Dermis blood vessel endothelial cell (primary cell): ENCODE measurements at places on chromosomes 13 and 19. TPM values are rescaled to one million over a fixed set of nuclear protein-coding genes. Genes with fewer than 3 reads are reported as not detected.

Gene COMMD6
- 26.9 and 45.1 TPM in 2 replicates for total RNA-seq

Gene SYCN
- not detected in 2 replicates for total RNA-seq

Gene FLT1
- 74.7 and 82.9 TPM in 2 replicates for total RNA-seq

Gene SLC8A2
- 0.17 TPM in 1 of 2 replicates, not detected in the other for total RNA-seq

Gene NCR1
- total RNA-seq: not detected in 2 replicates

Gene ZNF491
- total RNA-seq: 1.5 and 1.6 TPM in 2 replicates

Gene FXYD1
- not detected in 2 replicates for total RNA-seq

Gene ABHD8
- total RNA-seq: 9.5 and 11.7 TPM in 2 replicates

Gene BRME1
- 0.37 and 0.51 TPM in 2 replicates for total RNA-seq

GRCh38 chr13:107974409-107974808 lies 240.9 kb downstream of the LIG4 start:
- DNase-seq: no peak

GRCh38 chr19:18339723-18340122 lies 675 bp upstream of the PGPEP1 start:
- peak; percentile 41 for DNase-seq

- no peak for DNase-seq
Measured at GRCh38 chr19:1082928-1083816, 12.0 kb downstream of the POLR2E start.

DNA sequence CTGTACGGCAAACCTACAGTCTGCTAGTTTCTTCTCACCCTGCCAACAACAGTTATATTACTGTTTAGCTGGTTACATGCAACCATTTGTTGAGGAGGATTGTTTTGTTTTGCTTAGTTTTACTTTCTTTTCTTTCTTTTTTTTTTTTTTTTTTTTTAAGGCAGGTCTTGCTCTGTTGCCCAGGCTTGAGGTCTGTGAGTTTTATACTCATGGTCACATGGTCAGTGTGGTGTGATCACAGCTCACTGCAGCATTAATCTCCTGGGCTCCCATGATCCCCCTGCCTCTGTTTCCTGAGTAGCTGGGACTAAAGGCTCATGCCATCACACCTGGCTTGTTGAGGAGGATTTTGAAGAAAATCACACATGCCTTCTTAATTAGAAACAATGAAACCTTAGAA lies 505.6 kb downstream of the GPC5 start:
- peak; percentile 0 for DNase-seq

DNA sequence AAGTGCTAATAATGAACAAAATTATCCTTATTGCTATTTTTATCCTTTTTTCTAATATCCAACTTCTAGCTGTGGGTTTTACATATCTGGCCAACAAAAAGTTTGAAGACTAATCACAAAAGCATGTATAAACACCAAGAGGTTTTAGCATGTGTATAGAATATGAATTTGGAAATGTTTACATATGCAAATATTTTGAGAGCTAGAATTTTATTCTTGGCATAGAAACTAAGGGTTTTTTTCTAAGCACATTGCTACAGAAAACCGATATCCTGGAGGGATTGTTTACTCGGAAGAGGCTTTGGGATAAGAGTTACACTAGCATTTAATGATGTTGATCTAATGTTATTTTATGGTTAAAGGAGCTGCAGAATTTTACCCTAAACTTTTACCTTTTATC lies 392.1 kb downstream of the EFNB2 start:
- DNase-seq: no peak

GRCh38 chr19:447816-448560 lies 12.8 kb downstream of the SHC2 start:
- no peak for DNase-seq

DNA sequence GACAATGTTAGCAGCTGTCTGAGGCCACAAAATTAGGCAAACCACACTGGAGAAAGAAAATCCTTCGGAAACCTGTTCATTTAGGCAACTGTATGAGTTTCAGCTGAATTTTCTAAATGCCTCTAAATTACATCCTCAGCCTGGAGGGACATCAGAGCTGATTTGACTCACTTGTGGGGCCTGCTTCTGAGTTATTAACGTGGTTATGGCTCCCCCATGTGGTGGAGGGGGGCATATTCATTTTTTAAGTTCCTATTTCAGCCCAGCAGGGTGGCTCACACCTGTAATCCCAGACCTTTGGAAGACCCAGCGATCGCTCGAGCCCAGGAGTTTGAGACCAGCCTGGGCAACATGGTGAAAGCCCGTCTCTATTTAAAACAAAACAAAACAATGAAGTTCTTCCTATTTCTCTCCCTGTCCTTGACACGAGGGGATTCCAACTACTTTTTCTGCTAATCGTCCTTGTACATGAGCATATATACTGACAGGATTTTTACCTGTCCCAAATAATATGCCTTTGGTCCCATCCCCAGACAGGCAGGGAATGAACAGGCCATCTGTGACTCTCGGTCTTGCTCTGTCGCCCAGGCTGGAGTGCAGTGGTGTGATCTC lies 31.5 kb upstream of the HIF3A start:
- DNase-seq: peak; percentile 89

GRCh38 chr19:35585848-35586247 lies at the start of gene PMIS2:
Gene PMIS2, plus strand, starts transcription at chr19:35586173. Its CDS starts 87 bp downstream, at chr19:35586260.
- DNase-seq: peak; percentile 9

- DNase-seq: peak; percentile 72
Measured at GRCh38 chr19:991174-991931, 7.2 kb downstream of the WDR18 start.

GRCh38 chr13:36395280-36395679 lies 37.0 kb upstream of the CCNA1 start:
- peak; percentile 53 for DNase-seq

GRCh38 chr13:99987154-99988019 lies 5.8 kb downstream of the ZIC2 start:
- no peak for DNase-seq

- DNase-seq: no peak
Measured at GRCh38 chr19:5188548-5189317, 151.9 kb downstream of the PTPRS start.

- DNase-seq: no peak
Measured at GRCh38 chr13:109684824-109685202, 101.6 kb downstream of the IRS2 start.

DNA sequence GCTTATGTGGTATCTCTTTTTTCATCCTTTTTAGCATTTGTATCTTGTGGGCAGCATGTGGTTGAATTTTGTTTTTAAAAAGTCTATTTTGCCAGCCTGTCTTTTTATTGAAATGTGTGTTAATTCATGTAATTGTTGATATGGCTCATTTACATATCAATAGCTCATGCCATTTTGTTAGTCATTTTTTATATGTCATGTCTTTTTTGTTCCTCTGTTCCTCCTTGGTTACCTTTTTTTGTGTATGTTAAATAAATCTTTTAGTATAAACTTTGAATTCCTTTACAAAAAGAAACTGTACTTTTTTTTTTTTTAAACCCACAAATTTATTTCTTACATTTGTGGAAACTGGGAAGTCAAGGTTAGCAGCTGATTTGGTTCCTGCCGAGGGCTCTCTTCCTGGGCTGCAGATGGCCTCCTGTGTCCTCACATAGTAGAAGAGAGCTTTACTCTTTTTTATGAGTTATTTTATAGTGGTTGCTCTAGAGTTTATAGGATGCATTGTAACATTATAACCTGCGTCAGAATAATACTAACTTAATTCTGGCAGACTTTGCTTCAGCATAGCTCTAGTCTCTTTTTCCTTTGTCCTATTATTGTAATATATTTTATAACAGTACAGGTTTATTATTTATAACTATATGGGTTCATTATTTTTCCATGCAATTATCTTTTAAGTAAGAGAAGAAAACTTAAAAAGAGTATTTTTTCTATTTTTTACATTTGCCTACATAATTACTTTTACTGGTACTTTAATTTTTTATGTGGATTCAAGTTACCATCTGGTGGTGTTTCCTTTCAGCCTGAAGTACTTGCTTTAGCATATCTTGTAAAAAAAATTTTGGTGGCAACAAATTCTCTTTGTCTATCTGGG lies 86.3 kb downstream of the URI1 start:
- DNase-seq: no peak

- DNase-seq: no peak
Measured at GRCh38 chr19:33450689-33451088, 70.9 kb downstream of the PEPD start.

DNA sequence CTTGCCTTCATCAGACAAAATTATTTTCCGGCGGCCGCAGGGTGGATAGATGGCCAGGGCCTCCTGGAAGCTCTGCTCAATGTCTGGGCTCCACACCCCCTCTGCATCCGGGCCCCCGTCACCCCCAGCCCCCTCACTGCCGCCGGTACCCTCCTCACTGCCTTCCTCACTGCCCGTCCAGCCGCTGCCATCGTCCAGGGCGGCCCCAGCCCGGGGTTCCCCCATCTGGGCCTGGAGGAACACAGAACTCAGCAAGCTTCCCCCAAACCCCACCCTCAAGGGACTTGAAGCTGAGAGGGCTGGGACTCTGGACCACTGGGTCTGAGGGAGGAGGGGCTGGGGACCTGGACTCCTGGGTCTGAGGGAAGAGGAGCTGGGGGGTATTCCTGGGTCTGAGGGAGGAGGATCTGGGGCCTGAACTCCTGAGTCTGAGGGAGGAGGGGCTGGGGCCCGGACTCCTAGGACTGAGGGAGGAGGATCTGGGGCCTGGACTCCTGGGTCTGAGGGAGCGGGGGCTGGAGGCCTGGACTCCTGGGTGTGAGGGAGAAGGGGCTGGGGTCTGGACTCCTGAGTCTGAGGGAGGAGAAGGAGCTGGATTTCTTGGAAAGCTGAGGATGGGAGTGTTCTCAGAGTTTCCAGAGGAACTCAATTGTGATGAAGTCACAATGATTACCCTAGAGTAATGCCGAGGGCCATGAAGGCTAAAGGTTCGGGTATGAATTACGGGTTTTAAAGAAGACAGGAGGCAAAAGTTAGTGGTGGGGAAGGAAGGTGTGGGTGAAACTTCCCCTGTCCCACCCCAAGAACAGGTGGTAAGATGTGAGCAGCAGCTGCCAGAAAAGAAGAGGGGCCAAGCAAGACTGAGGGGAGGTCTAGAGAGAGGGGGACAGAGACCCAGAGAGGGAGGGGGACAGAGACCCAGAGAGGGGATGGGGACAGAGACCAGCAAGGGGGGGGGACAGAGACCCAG lies 2.1 kb downstream of the TEAD2 start:
- DNase-seq: peak; percentile 31

- DNase-seq: no peak
Measured at GRCh38 chr19:48508729-48509411, 2.8 kb downstream of the LMTK3 start.

GRCh38 chr13:74920920-74921319 lies 561.0 kb downstream of the TBC1D4 start:
- no peak for DNase-seq

DNA sequence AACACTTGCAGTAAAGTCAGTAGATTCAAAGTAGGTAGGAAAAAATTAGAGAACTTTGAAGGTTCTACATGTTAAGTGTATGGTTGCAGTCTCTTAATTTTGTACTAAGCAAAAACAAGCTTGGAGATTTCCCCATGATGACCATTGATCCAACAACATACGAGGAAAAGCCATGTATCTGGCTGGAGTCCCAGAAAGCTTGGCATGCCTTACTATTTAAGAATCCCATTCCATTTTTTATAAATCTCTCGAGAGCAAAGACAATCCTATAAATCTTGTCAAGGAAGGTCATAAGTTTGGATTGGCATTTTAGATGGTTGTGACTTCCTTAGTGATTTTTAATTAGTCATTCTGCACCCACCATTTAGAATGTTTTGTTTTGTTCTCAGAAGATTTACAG lies 495.9 kb downstream of the GPC5 start:
- peak; percentile 23 for DNase-seq

- DNase-seq: no peak
Measured at GRCh38 chr19:34794066-34794960, 21.3 kb upstream of the ZNF599 start.

DNA sequence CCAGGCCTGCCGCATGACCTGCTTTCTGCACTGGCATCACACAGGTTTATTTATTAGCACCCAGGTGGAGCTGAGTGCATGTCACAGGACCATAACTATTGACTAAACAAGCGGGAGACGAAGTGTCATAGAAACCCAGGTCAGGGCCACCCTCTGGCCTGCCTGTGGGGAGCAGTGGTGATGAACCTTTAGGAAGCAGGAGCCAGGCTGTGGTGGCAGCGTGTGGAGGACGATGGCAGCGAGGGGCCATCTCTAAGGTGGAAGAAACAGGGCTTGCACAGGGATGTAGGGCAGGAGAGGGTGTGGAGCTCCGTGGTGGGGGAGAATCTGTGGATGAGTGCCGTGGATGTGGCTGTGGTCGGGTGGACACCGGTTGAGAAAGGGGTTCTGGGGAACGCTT lies 275.3 kb downstream of the TEX29 start:
- DNase-seq: no peak

GRCh38 chr13:66994097-66994496 lies 236.0 kb downstream of the PCDH9 start:
- DNase-seq: peak; percentile 72

DNA sequence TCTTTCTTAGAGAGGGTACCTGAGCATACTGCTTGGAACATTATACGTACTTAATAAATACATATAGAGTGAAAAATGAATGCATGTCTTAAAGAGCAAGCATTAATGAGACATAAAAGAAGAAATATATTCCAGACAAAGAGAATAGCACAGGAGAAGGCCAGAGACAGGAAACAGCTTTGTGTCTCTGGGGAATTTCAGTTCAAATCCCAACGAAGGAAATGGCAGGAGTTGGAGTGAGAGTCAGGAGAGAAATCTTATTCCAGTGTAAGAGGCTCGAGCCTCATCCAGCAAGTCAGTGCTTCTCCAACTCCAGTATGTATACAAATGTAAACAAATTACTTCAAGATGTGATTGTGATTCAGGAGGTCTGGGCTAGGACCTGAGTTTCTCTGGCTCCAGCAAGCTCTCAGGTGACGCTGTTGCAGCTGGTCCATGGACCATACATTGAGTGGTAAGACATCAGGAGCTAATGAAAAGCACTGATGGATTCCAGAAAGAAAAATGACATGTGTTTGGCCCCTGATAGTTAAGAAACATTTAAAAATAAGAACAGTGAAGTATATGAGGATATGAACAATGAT lies 108.2 kb downstream of the RAP2A start:
- DNase-seq: no peak

DNA sequence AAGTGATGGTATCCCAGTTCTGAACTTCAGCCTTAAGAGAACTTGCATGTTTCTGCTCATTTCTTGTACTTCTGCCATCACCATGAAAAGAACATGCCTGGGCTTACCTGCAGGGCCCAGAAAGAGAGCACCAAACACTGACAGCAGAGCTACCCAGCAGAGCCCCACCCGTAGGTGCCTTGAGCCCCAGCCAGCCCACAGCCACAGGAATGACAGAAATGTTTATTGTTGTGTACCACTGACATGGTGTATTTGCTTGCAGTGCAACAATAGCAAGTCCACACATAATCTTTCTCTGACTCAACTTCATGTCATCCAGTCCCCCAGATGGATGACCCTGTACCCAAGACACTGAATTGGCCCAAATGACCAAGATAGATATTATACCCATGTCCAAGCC lies 195.2 kb downstream of the TSHZ3 start:
- no peak for DNase-seq
